Stromal cell of bone marrow (primary cell): ENCODE measurements at places on chromosomes 7 and 10.

GRCh38 chr10:118732245-118733165 lies 22.3 kb downstream of the CACUL1 start:
- no peak for DNase-seq

DNA sequence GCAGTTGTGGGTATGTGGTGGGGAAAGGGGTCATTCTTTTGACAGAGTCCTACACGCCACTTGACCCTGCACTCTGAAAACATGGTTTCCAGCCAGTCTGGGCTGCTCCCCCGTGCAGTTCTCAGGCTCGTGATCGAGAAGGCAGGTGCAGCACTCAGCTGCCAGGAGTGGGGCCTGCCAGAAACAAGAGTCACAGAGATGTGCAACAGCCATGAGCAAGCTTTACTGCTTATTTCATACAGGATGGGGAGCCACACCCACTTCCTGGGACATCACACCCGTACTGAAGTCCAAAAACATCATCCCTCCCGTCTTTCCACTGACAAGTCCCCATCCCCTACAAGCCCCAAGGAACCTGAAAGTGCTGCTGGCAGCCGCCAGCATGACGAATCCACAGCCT lies 9.3 kb downstream of the ATG9B start:
- DNase-seq: no peak

GRCh38 chr7:82163586-82163985 lies 280.0 kb downstream of the CACNA2D1 start:
- DNase-seq: no peak

GRCh38 chr7:148838905-148839304 lies 45.2 kb downstream of the EZH2 start:
- DNase-seq: no peak

DNA sequence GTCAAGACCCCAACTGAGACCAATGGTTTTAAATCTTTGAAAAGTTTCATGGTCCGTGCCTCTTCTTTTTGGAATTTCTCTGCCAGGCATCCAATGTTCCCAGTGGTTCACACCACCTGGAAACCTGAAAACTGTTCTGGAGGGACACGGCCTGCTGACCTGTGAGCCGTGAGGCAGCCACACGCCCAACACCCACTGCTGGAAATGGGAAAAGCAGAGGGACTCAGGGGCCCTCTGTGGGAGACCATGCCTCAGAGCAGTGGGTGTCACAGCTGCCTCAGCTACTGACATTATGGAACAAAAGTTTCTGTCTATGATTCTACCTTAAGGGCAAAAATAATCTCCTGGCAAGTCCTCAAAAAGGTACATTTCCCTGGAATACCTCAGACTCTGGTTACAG lies 70.4 kb upstream of the VIPR2 start:
- no peak for DNase-seq

DNA sequence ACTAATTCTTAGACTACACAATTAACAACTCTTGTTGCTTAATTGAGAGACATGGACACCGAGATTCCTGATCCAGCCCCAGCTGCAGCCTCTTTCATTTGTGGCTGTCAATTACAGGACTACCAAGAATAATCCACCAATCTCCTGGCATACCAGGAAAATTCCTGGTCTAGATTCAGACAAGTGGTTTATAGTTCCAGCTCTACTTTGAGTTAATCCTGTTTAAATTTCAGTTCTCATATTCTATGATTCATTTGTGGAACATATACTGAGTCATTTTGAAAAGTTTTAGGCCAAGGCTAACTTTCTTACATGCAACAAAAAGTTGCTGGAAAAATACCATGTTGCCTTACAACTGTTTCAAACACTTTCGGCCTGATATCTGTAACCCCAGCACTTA lies 253.5 kb downstream of the MAGI2 start:
- DNase-seq: peak; percentile 33

DNA sequence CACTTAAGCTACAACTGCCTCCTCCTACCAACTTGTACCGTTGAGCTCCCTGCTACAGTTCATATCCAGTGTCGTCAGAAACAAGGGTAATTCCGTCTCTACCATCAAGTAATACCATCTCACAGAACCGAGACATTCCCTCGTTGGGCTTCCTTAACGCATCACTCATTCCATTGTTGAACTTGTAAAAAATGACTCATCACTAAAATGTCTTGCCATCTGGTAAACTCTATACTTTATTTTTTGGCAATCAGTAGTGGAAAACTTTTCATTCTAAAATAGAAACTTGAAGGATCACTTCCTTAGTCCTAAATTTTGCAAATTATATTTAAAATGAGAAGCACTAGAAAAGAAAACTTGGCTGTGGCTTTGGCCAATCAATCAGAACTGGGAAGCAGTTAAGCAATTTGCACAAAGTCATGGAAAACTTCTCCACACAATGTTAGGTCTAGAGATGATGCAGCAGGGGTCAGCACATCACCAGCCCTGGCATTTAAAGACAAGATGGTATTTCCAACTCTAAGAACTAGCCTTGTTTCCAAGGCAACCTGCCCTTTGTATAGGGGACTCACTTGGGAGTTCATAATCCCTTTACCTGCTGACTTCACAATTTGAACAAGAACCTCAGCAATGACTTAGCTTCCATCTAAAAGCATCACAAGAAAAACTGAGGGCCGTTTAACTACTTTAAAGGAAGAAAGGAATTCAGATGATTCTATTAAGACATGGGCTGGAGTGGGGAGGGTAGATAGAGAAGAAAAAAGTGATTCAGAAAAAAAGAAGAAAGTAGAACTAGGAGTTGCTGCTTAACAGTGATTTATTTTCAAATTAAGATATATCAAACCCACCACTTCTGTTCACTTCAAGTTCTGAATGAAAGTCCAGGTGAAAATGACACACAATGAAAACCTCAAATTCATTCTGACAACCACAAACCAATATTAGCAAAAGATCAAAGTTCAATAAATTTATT lies 288.1 kb downstream of the PARD3 start:
- DNase-seq: peak; percentile 90

GRCh38 chr7:22578007-22578733 lies 78.2 kb upstream of the STEAP1B start:
- DNase-seq: peak; percentile 71

- no peak for DNase-seq
Observed at GRCh38 chr10:30462513-30462912, 28.5 kb downstream of the MAP3K8 start.

- no peak for DNase-seq
Observed at GRCh38 chr7:91344911-91345310, 80.7 kb downstream of the FZD1 start.

DNA sequence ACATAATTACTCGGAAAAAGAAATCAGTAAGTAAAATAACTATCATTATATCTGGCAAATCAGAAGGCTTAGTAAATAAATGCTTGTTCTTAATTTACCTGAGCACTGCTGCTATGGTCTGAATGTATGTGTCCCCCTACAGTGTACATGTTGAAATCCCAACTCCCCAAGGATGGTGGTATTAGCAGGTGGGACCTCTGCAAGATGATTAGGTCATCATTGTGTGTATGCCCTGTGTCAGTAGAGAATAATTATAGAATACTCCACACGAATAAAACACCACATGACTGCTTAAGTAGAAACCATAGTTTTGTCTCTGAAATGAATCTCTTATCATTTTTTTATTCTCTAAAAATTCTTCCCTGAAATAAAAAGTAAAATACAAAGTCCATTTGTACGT lies 101.6 kb downstream of the RNF133 start:
- no peak for DNase-seq

- DNase-seq: no peak
Observed at GRCh38 chr10:119687192-119688032, 36.2 kb downstream of the BAG3 start.

DNA sequence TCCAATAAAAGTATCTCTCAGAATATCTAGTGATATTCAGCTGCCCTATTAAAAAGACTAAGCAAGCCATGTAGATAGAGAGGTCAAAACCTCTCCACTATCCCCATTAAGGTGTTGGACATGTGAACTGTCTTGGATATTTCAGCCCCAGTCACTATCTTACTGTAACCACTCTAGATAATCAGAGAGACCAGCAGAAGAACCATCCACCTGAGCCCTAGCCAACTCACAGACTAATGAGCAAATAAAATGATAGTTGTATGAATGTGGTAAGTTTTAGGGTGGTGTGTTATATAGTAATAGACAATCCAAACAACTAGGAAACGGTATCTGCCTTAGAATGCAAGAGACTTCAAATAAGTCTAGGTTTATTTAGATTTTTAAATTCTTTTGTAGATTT lies 268.6 kb upstream of the KLF14 start:
- DNase-seq: no peak

DNA sequence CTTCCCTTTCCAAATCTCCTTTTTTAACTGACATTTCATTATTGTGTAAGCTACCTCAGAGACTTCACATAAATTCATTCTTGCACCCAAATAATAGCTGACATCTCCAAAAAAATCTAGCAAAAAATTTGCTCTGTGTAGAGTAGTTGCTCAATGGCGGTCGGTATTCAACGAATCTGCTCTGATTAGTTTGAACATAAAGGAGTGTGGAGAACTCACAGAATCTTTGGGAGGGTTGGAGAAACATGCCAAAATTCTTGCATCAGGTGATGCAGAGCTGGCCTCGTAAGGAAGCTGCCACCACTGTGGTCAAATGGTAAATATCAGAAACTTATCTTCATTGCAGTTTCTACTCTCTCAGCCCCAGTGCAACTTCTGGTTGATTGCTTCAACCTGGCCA lies 201.2 kb upstream of the MDFIC start:
- DNase-seq: no peak

DNA sequence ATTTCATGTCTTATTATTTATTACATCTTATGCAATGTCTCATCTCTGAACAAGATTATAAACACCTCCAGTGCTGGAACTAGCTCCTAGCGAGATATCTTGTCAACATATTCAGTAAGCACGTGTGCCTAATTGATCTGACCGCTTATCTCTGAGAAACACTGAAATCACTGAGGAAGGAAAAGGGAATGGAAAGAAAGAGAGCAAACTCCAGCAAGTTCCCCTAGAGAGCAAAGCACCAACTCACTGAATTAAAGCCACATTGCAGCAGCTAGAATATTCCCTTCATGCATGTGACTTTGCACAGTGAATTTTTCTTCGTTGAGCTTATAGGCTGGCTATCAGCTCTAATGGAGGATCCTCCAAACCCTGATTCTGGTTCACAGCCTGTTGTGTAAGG lies 177.1 kb upstream of the FRMD4A start:
- DNase-seq: no peak

DNA sequence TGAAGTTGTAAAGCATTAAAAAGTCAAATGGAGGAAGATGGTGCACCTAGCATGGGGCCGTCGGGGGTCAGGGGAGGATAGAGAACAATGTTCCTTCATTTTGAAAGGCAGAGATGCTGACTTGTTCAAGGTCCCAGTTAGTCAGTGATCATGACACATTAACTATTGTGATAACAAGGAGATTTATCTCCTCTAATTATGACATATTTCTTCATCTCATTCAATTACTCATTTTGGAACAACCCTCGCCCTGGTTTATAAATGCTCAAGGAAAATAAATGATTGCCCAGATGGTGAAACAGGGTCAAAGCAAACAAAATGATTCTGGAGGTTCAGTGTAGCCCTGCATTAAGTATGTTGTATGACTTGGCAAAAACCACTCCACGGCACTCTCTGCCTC lies 106.2 kb downstream of the ITIH5 start:
- no peak for DNase-seq

DNA sequence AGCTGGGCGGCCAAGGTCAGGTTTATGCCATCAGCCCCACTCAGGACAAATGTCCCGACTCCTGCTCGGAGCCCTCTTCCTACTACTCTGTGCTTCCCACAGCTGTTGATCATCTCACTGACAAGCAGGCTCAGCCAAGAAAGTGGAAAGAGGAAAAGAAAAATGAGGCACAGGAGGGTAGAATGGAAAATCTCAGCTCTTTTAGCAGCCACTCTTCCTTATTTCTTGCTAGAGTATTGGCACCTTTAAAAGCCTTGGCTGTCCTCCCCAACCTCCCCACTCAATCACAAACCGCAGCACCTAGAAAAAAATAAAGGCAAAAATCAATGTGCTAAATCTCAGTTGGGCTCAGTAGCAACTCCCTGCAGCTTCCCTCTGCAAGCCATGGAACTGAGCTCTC lies 35.3 kb upstream of the AGK start:
- no peak for DNase-seq
